Effector memory CD8-positive, alpha-beta T cell (primary cell): ENCODE measurements at places on chromosomes 3 and 15.
A peak's percentile ranks its signal among the peaks of the same experiment; 100 is the strongest.

GRCh38 chr3:166405896-166406295 is 568.7 kb upstream of the BCHE start:
- DNase-seq: no peak

DNA sequence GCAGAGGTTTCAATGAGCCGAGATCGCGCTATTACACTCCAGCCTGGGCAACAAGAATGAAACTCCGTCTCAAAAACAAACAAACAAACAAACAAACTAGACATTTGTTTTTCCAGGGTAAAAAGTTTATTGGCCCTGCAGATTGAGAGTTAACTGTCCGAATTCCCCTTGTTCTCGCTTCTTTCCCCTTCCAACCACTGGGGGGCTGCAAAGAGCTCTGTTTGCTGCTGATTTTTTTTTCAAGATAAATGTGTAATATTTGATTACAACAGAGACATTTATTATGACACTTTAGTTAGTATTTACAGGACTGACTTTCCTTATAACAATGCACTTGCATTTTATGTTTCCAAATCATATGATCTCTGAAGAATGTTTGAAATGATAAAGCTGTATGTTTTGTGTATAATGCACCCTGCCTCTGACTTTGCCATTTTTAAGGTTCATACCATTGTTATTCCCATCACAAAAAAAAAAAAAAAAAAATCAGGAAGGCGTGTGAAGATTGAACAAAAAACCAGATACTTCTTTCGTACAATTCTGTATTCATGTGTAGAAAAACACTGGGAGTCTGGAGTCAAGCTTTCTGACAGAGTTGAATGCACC is 2.8 kb downstream of the CLSTN2 start:
- no peak for DNase-seq

DNA sequence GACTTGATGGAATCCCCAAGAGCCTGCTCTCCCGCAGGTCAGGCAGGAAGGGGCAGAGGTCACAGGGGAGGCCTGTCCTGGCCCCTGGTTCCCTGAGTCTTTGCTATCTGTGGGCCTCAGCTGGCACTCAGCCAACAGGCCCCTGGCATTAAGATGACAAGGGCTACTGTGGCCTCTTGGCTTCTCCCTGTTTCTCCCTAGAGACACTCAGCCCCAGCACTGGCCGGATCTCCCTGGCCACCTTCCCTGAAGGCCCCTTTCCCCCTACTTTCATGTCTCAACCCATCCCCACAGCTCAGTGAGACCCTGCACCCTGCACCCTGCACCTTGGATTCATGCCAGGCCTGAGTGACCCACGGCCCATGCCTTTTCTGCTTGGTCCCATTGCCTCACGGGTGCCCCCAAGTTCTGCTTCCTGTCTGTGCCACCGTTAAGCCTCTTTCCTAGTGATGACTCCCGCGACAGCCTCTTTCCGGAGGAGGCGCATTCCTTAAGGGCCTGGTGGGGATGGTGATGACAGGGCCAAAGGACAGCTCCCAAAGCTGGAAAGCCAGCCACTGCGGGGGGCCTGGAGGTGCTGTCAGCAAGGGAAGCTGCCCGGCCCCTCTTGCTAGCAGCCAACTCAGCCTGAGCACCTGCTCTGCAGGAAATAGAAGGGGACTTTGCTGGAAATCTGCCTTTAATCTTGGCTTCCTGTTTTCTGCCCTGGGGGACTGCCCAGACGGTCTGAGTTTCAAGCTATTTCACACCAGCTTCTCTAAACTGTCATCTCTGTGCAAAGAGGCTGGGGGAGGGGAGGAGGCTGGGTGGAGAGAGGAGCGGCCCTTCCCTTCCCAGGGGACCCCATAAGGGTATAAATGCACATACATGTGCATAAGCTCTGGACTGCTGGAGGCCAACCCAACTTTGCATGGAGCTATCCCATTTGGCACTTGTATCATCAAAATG is 4.8 kb upstream of the CSK start:
- DNase-seq: peak; percentile 59

GRCh38 chr3:25910997-25911396 is 121.1 kb downstream of the OXSM start:
- DNase-seq: no peak

- no peak for DNase-seq
Measured at GRCh38 chr3:37892927-37893600, 31.4 kb downstream of the CTDSPL start.

DNA sequence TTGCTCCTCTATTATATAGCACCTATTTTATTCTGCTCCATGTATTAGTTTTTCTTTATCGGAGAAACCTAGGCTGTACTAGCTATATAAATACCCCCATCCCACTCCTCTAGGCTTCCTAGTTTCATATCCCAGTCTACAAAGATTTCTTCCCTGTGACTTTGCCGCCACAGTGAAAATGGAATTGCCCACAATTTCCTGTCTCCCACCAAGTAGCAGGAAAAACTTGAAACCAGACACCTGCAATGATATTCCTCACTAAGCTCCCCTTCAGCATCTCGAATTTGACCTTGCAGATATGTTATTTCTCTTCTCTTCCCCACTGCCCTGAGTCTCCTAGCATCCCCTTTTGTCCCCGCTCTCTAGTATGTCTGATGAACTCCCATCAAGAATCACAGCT is 685.8 kb upstream of the CCDC54 start:
- no peak for DNase-seq

- no peak for DNase-seq
Measured at GRCh38 chr15:27017168-27017809, 46.3 kb downstream of the GABRG3 start.

DNA sequence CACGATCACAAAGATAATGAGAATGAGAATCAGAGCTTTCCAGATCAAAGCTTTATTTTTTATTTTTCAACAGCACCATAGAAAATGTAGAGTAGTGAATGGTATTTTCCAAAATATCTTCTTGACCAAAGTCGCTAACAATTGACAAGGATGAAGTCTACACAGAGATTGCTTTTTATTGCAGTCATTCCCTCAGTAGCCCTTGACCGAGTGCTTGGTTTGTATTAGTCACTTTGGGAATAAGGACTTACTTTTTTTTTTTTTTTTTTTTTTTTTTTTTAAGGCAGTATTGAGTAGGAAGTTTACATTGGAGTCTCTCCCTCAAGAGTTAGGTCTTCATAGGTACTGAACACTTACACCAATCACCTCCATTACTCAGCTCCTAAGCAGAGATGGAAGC is 39.8 kb downstream of the THRB start:
- no peak for DNase-seq

GRCh38 chr3:186099178-186099577 is 9.7 kb downstream of the ETV5 start:
- no peak for DNase-seq

- DNase-seq: peak; percentile 22
Measured at GRCh38 chr3:111238885-111239284, 167.3 kb downstream of the NECTIN3 start.

DNA sequence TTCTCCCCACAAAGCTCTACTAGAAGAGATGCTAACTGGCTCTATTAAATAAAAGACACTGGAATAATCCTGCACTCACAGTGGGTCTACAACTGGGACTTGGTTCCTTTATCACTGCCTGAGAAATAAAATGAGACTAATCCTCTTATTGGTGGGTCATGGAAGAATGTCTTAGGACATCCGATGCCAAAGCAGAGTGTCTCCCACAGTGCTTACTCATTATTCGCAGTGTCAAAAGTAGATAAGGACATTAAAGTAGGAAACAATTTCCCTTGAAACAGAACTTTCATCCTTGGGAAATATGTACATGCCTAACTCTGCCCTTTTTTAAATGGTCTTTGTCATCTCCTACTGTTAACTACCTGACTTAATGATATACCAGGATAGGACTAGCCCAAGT is 71.5 kb downstream of the GSK3B start:
- no peak for DNase-seq

- DNase-seq: no peak
Measured at GRCh38 chr3:84555629-84556028, 403.2 kb upstream of the CADM2 start.

DNA sequence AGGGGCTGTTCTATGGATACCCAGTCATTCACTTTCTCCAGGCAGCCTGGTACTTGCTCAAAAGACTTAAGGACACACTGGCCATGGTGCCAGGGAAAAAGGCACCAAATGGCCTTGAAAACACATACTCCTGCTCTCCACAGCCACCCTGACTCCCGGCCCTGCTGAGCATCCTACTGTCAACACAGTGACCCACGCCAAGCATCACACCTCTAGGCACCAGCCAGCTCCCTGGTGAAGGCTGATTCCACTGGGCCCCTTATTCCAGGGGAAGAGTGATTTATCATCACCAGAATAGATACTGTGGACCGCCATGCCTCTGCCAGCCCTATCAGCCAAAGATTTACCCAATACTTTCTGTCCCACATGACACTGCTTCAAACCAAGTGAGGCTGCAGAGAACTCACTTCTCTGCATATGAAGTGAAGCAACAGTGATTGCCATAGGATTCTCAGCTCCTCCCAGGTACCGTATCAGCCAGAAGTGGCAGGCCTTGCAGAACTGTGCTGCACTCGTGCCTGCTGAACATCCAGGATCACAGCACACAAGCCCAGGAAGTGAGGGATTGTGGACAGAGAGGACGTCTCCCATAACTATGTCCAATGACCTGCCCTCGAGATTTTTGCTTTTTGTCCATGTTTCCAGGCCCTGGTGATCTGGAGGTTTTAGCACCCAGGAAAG is 63.7 kb downstream of the WHAMM start:
- no peak for DNase-seq

DNA sequence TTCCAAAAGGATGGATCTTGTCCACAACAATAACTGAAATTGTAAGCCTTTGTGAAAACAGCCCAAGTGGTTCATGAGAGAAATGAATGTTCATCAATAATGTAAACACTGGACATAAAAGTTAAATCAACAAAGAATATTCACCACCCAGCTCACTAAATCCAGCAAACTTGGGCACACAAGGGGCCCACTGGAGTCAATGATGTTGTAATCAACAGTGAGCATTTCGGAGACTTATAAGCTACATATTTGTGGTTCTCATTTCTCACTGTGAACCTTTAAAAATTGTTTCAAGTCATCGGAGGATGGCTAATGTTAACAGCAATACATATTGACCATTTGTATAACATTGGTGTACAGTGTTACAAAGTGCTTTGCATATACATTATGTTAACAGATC is 63.1 kb downstream of the VGLL4 start:
- DNase-seq: no peak

- no peak for DNase-seq
Measured at GRCh38 chr3:27963519-27963918, 241.4 kb upstream of the EOMES start.

DNA sequence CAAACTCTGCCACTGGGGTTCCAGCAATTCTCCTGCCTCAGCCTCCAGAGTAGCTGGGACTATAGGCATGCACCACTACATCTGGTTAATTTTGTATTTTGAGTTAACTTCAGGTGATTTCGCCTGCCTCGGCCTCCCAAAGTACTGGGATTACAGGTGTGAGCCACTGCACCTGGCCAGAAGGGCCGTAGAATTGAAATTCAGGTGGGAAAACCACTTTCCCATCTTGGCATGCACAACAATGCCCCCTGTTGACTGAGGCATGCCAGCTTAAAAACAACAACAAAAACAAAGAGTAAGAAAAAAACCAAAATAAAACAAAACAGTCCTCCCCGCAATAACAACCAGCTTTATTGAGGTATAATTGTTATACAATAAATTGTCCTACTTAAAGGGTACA is 32.6 kb upstream of the RAB11A start:
- DNase-seq: no peak

DNA sequence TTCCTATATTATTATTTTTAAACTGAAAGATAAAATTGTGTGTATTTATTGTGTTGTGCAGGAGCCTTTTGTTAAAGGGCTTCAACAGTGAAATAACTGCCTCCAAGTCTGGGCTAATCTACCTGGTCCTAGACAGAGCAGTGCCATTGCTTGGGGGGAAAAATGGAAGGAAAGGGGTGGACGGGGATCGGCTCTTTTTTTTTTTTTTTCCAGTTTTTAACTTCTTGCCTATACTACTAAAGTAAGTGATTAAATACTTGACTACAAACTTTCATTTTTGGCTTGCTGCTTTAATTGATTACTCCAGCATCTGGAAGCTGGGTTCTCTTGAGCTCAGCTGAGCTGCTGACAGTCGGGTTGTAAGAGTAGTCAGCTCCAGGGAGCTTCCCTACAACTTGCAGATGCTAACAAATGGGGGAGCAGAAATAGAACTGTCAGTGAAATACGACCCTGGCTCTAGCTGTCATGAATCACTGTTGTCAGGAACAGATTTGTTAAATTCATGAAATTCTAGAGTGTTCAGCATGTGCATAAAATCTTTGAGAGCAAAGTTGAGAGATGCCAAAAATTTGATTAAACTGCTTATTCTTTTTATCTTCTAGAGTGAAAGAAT is 276.7 kb downstream of the ROBO1 start:
- DNase-seq: no peak

DNA sequence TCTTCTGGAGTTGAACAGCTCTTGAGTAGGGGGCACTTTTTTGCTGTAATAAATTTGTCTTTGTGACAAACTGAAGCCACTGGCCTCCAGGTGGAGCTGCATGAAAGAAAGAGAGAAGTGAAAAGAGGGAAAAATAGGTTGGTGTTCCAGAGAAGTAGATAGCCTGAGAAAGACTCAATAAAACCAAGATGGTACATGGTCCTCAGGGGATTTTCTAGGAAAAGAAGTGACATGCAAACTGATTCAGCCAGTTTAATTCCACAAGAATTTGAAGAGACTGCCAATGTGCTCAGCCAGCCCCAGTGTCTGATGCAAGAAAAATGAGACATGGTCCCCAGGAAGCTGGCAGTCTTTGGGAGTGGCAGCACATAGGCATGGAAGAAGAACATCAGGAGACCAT is 152.7 kb downstream of the CD47 start:
- no peak for DNase-seq

- DNase-seq: no peak
Measured at GRCh38 chr3:111333642-111334041, 208.4 kb upstream of the CD96 start.

DNA sequence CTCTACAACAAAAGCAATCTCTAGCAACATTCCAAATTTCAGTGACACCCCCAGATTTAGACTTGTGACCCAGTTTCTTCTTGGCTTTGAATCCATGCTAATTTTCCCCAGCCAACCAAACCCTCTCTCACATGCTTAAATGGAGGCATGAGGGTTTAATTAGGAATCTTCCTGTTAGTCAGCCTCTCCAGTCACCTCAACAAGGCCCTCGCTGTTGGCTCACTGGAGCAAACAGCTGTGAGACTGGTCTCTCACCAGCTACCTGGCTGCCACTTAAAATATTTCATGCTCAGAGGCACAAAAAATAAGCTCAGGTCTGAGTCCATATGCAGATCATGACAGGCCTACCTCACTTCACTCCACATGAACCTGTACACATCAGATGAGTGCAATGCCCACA is 630.4 kb upstream of the ADAMTS9 start:
- no peak for DNase-seq

DNA sequence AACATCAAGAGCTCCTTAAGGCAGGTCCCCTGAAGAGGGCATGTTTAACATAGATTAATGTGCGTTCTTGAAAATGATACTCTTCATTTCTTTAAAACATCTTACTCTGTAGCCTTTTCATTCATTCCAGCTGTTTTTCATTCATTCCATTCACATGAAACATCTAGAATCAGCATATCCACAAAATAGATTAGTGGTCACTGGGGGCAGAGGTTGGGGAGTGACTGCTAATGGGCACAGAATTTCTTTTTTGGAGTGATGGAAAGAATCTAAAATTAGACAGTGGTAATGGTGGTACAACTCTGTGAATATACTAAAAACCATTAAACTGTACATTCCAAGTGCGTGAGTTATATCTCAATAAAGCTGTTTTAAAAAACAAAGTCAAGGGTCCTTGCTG is 15.4 kb upstream of the CXCR6 start:
- DNase-seq: no peak
